ENCODE measurements at places on chromosomes 13 and 19.

DNA sequence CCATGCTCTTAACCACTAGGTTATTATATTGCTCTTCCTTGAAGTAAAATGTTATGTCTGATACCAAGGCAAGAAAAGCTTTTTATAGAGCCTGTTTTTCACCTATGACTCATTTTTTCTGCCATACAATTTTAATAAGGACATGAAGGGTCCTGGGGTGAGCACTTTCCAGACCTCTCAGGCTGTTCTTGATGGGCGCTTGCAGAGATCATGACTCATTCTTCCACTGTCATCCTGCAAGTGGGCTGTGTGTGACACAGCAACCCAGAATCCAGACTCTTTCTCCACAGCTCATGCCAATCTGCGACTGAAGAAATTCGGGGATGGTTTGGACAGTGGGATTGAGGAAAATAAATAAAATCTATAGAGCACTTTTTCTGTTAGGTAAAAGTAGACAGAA is 506.7 kb upstream of the NBEA start:
- DNase-seq, result peak; percentile 32

DNA sequence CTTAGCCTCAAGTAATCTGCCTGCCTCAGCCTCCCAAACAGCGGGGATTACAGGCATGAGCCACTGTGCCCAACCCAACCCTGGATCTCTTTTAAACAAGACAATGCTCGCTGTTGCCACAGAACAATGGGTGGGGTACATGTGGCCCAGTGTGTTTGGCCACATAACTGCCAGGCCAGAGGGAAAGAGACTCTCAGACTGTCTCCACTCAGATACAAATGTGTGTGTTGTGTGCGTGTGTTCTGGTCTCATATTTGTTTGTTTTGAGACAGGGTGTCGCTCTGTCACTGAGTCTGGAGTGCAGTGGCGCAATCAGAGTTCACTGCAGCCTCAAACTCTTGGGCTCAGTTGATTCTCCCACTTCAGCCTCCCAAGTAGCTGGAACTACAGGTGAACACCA is 25.8 kb downstream of the LDLR start:
- no peak for DNase-seq

GRCh38 chr13:40116008-40116407 is 460.5 kb downstream of the COG6 start:
- peak; percentile 99 for DNase-seq

DNA sequence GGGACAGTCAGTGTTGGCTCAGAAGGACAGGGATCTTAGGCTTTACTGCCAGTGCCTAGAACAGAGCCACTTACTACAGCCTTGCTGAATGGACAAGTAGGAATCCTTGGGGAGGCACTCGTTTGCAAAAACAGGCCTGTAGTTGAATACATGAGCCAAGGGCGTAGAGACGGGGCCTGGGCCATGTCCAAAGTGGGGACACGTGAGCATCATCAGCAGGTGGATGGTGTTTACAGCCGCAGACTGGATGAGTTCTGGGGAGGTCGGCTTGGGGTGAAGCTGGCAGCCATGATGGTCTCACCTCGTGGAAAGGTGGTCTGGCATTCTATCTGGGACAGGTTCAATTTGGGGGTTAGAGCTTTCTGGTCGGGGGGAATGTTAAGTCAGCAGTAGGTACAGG is 17.5 kb downstream of the RYR1 start:
- no peak for DNase-seq

GRCh38 chr13:82341116-82341515 is 1541.2 kb downstream of the SLITRK1 start:
- no peak for DNase-seq

- DNase-seq, result no peak
Observed at GRCh38 chr13:40996426-40997092, 22.6 kb downstream of the ELF1 start.

DNA sequence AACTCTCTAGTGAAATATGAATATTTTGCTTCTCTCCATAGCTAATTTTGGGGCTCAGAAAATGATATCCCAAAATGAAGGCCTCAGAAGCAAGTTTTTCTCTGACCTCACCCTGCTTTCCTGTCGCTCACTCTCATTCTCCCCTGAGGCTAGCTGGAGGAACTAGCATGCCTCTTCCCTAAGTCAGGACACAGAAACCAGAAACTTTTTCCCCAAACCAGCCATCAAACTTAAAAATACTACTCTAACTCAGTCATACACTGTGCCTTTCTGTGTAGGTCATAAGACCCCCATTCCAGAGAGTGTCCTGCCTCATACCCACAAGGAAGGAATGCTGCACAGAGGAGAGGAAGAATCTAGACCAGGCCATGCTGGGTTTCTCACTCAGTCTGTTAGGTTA is 329.6 kb downstream of the PCDH20 start:
- no peak for DNase-seq

GRCh38 chr19:18634612-18635297 is 2.1 kb upstream of the KLHL26 start:
- no peak for DNase-seq

- DNase-seq, result no peak
Observed at GRCh38 chr13:97266332-97266731, 44.2 kb downstream of the MBNL2 start.

GRCh38 chr13:89279374-89279773 is 1608.2 kb downstream of the SLITRK5 start:
- peak; percentile 0 for DNase-seq

DNA sequence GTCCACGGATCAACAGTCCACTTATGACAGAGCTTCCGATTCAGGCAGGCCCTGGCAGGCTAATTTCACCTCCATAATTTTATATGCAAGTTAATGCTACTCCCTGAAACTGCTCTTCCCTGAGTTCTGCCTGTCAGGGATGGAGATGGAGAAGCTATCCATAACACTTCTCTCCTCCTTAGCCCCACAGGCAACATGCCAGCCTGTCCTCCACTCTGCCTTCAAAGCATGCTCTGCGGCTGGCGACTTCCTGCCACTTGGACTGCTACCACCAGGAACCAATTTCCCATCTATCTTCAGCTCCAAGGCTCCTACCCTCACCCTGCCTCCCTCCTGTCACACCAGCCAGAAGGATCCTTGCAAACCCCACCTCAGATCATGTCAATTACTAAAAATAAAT is 35.4 kb downstream of the GSX1 start:
- no peak for DNase-seq

GRCh38 chr19:35720648-35721047 is 2.8 kb downstream of the KMT2B start:
- DNase-seq, result no peak

DNA sequence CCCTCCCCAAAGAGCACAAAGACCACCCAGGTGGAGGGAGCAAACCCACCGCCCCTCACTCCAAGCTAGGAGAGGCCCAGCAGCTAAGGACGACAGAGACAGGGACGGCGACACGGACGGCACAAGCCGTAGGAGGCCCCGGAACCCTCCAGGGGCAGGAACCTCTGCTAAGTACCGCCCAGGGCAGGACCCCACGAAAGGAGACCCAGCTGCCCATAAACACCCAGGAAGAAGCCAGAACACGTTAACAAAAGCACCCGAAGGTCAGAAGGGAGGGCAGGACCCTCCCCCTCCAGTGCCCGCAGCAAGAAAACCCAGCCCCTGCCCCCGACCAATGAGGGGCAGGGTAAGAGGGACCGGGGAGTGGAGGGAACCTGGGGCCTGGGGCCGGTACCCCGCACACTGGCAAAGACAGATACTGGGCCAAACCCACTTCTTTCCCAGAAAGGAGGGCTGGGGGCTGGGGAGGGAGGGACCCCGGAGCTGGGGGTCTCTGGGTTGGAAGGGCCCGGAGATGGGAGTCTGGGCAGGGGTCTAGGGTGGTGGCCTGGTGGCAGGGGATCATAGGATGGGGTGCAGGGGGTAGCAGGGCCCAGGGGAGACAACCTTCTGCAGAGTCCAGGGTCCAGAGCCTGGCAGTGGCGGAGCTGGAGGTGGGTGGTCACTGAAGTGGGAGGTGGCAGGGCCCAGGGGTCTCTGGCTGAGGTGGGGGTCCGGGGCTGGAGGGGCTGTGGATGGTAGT is 2.4 kb downstream of the BTBD2 start:
- DNase-seq, result no peak

- DNase-seq, result no peak
Observed at GRCh38 chr19:16943942-16944625, 55.3 kb downstream of the F2RL3 start.
